H9 (cell line): ENCODE measurements at places on chromosomes 4 and X.

GRCh38 chrX:141975839-141976238, 72.1 kb downstream of the MAGEC1 start:
- DNase-seq = no peak

DNA sequence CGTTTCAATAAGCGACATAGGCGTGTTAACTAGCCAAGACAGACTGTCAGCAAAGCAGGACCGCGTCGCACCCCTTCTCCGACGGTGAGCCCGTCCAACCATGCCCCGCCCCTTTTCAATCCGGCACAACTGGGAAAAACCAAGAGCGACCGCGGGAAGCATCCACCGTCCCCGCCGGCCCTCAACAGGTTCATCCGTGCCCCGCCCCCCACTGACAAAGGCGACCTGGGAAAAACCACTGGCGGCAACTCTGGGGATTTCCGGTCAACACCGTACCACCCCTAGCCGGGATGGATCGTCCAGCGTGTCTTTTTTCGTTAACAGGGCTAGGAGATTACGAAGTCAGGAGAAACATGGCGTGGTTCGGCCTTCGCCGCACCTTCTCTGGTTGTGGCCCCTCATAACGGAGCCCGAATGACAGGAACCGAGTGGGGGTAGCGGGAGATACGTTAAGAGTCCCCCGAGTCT, 377 bp downstream of the TIMM17B start:
- peak; percentile 85 for DNase-seq

GRCh38 chr4:119299741-119300100, 22.2 kb downstream of the FABP2 start:
- DNase-seq = no peak

DNA sequence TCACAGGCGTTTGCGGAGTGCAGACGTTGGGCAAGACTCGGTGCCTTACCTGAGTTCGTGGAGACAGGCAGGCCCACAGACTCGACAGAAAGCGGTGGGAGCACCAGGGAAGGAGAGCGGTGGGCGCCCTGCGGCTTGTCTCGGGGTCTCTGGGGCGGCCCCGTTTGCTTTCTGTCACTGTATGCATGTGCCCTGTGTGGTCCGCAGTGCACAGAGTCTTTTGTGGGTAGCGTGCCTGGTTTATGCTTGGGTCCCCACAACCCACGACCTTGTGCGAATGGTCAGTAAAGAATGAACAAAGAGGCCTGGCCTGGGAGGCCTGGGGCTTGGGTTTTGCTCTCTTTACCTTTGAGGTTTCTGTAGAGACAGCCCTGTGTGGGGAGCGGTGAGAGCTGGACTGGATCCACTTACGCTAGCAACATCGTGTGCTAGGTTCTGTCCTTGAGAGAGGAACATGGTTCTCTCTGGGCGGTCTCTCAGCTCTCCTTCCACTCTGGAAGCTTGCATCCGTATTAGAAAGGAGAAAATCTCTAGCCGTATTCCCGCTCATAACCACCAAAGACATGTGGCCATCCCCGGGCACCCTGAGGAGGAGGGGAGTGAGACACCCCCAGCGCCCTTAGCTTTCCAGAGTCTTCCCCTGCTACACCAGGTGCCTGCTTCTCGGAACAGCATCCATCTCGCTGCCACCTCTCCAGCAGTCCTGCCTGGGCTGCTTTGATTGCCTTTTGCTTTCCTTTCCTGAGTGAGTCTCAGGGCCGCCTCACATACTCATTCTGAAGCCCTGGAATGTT, 1.2 kb downstream of the TADA2B start:
- no peak for DNase-seq
